ENCODE measurements at places on chromosomes 7 and 10.

GRCh38 chr7:45106820-45107219, 4.7 kb downstream of the TBRG4 start:
- no peak for DNase-seq

DNA sequence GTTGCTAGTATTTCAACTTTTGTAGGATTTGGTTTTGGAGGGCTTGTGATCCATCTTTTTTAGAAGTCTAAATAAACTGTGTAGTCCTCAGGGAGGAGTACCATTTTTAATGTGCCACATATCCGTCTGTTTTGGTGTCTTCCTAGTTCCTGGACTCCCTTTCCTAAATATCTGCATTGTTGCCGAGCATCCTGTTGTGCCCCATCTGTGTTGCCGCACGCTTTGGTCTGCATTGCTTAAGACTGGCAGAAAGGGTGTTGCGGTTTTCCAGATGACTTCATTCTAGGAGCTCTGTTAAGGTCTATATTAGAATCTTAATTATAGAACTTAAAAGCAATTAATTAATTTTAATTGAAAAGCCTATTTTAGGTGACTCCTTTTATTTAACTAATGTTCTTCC, 49.4 kb downstream of the RBM33 start:
- DNase-seq, result no peak

DNA sequence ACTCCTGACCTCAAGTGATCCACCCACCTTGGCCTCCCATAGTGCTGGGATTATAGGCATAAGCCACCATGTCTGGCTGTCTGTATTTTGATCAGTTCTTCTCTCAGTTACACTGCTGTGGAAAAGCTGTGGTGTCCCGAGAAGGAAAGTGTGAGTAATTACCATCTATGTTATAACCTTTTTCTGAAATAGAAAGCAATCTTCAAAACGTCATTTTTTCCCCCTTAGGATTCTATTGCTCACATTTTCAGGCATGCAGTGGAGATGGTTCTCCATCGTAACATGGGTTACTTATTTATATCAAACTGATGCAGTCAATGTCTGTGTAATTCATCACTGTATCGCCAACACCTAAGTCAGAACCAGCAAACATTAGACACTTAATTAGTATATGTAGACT, 103.5 kb upstream of the FAM3C start:
- DNase-seq, result no peak

DNA sequence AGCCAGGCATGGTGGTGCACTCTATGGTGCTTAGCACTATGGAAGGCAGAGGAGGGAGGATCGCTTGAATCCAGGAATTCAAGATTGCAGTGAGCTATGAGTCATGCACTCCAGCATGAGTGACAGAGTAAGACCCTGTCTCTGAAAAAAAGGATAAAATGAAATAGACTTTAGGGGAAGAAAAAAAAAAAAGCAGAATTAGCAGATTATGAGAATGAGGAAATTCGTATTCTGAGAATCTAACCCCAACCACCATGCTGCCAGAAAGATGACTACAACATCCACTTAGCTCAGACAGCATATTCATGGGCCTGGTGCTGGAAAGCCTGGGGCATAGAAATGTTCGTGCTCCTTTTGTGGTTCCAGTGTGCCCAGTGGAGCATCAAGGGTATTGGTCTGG, 63.3 kb downstream of the TMEM26 start:
- no peak for DNase-seq
